ENCODE measurements at places on chromosomes 7 and 10. TPM values are rescaled to one million over a fixed set of nuclear protein-coding genes. Genes with fewer than 3 reads are reported as not detected.

GRCh38 chr10:33773886-33774480 lies 439.5 kb upstream of the NRP1 start:
- no peaks in the 10 kb centered on the region for H3K4me1 ChIP-seq
- no peak for DNase-seq
- H3K27ac ChIP-seq, result no peak overlapping the region
- H3K36me3 ChIP-seq, result no peaks in the 10 kb centered on the region

GRCh38 chr7:117032810-117033209 lies 79.5 kb downstream of the ST7 start:
- H3K36me3 ChIP-seq, result no peaks in the 10 kb centered on the region
- no peak for DNase-seq
- peaks cover 26% of the 10 kb centered on the region for H3K4me1 ChIP-seq
- H3K4me3 ChIP-seq, result no peak overlapping the region
- H3K27ac ChIP-seq, result no peak overlapping the region

DNA sequence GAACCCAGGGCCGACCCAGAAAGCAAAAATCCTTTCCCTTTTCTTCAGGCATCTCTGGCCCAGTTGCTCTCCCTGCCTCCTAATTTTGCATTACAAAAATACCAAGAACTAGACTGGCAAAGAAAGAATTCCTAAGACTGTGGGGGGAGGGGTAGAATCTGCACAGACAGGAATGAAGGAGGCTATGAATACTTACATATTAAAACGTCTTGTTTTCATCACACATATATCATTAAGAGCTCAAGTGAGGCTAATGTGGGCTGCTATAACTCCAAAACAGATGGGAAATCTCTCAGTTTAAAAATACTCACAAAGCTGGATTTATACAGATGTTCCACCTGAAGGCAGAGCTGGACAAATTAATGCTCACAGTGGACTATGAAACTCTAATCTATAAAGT lies 29.2 kb upstream of the MKX start:
- no peak overlapping the region for H3K4me3 ChIP-seq
- H3K27me3 ChIP-seq, result peaks cover 27% of the 10 kb centered on the region
- no peaks in the 10 kb centered on the region for H3K4me1 ChIP-seq
- H3K36me3 ChIP-seq, result no peaks in the 10 kb centered on the region

CARD11 gene
- polyA plus RNA-seq, result 1.9 TPM

GRCh38 chr7:51187941-51188340 lies 128.7 kb downstream of the COBL start:
- no peaks in the 10 kb centered on the region for H3K4me1 ChIP-seq
- no peaks in the 10 kb centered on the region for H3K27me3 ChIP-seq
- H3K27ac ChIP-seq, result no peak overlapping the region
- DNase-seq, result no peak

- peak; percentile 80 for DNase-seq
- peak overlapping the region; percentile 85 for H3K27ac ChIP-seq
- H3K36me3 ChIP-seq, result no peaks in the 10 kb centered on the region
- peaks cover 8% of the 10 kb centered on the region for H3K27me3 ChIP-seq
- H3K4me3 ChIP-seq, result no peak overlapping the region
- H3K4me1 ChIP-seq, result peaks cover 22% of the 10 kb centered on the region
Observed at GRCh38 chr10:7407368-7408290, 3.2 kb downstream of the SFMBT2 start.

- DNase-seq, result peak; percentile 80
- H3K27me3 ChIP-seq, result no peaks in the 10 kb centered on the region
- peaks cover 83% of the 10 kb centered on the region for H3K4me1 ChIP-seq
- peak overlapping the region; percentile 71 for H3K27ac ChIP-seq
- peaks cover 32% of the 10 kb centered on the region for H3K36me3 ChIP-seq
- peak overlapping the region; percentile 4 for H3K4me3 ChIP-seq
Observed at GRCh38 chr10:7795605-7796004, 7.6 kb downstream of the ATP5F1C start.

Data from adrenal gland (tissue), 19 donors.